ENCODE measurements at places on chromosomes 7 and 10. TPM values are rescaled to one million over a fixed set of nuclear protein-coding genes. Genes with fewer than 3 reads are reported as not detected.

- DNase-seq = no peak
Observed at GRCh38 chr7:107034553-107034952, 10.0 kb upstream of the PRKAR2B start.

DNA sequence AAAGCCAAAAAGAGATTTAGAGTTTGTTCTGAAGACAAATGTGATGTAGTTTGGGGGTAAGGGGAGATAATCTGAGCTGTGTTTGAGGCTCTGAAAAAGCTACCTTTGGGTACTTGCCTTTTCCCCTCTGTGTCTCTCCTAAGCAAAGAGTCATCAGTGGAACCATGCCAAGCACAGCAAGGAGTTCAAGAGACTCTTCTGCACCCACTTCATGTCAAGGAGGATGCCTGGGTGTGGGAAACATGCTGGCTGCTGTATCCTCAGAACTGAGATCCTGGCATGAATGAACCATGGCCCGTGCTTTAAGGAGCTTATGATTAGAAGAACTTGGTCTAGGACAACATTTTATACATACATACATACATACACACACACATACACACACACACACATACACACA, 142.9 kb downstream of the NOC3L start:
- DNase-seq = no peak

GRCh38 chr7:70529914-70530585, 601.9 kb upstream of the GALNT17 start:
- DNase-seq = no peak

DNA sequence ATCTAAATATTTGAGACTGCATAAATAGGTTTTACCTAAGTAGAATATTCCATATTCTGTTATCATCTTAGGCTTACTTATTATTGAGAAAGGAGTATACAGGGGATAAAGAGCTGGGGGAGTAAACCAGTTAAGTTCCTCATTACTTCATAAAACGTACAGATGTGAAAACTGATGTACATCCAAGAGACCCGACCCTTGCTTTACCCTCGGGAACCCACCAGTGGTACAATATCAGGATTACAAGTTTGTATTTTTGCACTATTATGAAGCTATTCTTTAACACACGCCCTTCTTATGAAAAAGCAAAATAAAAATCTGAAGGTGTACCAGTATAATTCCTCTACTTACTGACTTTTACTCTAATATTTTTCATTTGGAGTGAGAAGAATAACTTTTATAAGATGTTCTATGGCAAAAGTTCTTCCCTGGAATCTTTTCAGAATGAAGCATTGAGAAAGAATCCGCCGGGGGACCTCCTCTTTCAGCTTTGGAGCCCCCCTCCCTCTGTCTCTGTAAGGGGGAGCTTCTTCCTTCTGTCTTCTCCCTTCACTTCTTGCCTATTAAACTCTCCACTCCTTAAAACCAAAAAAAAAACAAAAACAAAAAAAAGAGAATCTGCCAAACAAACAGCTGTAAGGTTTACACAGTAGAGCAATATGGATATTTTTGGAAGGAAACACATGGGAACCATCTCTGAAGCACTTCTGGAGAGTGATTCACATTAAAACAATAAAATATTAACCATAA, 550.0 kb downstream of the TNS3 start:
- DNase-seq = peak; percentile 39

- no peak for DNase-seq
Observed at GRCh38 chr7:105157278-105157677, 143.3 kb downstream of the KMT2E start.

DNA sequence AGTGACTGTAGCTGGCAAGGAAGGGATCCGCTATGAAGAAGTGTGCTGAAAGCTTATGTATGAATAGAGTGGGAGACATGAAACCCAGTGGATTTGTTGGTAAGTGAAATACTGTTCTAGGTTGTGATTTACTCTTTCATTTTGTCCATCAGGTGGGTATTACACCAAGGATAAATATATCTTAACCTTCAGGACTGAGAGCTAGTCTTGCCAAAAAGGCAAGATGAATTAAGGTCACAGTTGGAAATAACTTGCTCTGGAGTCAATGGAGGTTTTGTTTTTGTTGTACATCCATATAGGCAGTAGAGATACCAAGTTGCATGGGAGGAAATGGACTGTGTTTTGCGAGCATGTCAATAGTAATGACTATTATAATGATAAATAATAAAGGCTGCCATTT, 190.6 kb downstream of the TMEM178B start:
- no peak for DNase-seq

DNA sequence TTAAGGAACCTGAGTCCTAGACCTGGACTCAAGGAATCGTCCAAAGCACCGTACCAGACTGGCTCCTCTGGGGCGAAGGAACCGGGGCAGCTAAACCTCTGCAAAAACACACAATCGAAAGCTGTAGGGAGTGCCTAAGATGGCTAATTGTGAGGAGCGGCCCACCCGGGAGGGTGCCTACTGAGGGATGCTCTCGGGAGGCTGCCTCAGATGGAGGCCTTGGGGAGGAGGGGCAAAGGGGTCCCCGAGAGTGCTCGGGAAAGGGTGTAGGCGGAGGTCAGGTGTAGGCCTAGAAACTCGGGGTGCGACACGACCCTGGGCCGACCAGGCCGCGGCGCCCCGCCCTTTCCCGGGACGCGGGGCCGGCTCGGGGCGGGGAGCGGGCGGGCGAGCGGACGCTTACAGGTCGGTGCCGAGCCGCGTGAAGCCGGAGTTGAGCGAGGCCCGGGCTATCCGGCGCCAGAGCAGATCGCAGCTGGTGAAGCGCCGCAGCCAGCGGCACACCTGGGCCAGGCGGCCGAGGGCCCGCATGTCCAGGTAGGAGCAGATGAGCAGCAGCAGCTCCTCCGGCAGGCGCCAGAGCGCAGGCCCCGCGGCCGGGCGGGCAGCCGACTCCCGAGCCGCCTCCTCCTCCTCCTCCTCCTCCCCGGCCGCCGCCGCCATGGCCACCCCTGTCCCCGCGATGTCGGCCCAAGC, 844 bp downstream of the FBXW4 start:
- DNase-seq = peak; percentile 62

DNA sequence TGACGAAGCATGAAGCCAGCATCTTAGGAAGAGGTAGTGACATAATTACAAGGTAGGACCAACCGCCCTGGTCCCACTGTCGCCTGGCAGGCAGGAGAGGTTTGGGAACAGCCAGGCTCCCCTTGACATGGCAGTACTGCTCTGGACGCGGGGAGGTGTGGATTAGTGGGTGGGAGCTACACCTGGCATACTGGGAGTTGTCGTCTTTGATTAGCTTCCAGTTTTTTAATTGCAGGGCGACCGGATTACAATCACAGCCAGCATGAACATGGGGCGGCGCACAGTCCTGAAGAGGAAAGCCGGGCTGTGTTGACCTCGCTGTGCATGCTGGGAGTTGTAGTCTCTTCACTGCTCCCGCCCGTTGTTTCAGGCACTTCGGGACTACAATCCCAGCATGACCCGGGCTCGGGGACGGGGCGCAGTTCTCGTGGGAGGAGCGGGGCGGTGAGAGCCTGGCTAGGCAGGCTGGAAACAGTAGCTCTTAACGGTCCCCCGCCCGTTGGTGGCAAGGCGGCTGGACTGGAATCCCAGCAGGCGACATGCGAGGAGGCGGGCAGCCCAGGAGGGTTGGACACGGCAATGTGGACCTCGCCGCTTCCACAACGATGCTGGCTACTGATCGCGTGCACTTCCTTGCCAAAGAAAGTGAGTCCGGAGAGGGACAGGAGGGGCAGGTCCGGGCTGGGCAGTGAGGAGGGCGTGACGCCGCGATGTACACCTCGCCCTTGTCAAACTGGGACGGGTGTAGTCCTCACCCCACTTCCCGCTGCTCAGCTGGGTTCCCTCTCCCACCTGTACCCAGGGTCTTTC, 98.0 kb upstream of the ZNF722 start:
- DNase-seq = peak; percentile 3

DNA sequence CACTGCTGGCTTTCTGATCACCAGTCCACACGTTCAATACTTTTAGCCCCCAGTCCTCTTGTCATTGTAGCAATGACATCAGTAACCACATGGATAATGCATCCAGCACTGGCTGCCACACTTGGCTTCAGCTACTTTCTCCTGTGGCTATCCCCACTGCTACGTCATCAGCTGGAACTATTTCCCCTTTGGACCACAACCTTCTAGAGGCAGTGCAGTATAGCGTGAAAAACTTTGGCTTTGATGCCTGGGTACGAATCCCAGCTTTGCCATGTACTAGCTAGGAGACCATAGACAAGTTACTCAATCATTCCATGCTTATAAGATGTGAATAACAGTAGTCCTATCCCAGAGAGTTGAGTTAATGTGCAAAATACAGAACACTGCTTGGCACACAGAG, 63.2 kb downstream of the CCDC3 start:
- no peak for DNase-seq

- DNase-seq = no peak
Observed at GRCh38 chr7:80974396-80975358, 55.8 kb upstream of the SEMA3C start.

DNA sequence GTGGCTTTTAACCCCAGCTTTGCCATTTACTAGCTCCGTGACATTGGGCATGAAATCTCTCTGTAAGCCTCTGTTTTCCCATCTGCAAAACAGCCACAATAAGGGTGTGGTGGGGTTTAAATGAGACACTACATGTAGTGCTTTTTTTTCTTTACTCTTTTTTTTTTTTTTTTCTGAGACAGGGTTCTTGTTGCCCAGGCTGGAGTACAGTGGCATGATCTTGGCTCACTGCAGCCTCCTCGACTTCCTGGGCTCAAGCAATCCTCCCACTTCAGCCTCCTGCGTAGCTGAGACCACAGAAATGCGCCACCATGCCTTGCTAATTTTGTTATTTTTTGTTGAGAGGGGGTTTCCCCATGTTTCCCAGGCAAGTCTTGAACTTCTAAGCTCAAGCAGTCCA, 8.3 kb upstream of the DENND10 start:
- DNase-seq = no peak

DNA sequence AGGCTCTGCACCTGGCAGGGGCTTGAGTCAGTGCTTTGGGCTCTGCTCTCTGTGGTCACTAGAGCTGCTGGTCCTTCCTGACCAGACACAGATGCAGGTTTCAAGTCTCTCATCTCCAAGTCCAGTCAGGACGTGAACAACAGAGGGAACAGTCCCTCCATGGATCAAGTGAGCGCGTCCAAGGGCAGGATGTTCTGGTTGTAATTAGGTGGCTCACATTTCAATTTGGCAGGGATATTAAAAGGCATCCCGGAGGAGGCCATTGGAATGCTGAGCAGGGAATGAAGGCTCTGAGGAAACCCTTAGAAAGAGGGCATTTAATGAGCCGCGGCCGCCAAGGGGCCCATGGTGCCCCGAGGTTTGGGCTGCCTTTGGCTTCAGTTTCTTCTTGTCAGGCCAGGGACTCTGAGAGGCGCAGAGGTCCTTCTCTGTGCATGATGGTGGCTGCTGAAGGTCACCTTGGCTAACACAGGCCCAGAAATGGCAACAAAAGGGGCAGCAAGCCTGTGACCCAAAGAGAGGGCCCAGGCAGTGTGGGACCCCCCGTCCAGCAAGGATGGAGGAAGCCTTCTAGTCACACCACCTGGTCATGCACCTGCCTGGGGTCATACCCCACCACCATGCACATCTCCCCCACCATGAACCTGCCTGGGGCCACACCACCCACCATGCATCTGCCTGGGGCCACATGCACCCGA, 30.7 kb upstream of the INPP5A start:
- DNase-seq = peak; percentile 51

GRCh38 chr10:103759100-103759781, 96.1 kb downstream of the SH3PXD2A start:
- DNase-seq = peak; percentile 41

The TEX47 gene
- polyA plus RNA-seq = not detected

The CPEB3 gene
- 3.3 TPM for polyA plus RNA-seq

The SORCS3 gene
- 4.2 TPM for polyA plus RNA-seq

The FZD8 gene
- 10.5 TPM for polyA plus RNA-seq

The CASD1 gene
- 63.4 TPM for polyA plus RNA-seq

The EGR2 gene
- polyA plus RNA-seq = 4.7 TPM

The AOAH gene
- polyA plus RNA-seq = 1.7 TPM

The FEZF1 gene
- not detected for polyA plus RNA-seq

Data from left kidney (tissue), 8 donors.